ENCODE measurements at places on chromosomes 11 and 22.

DNA sequence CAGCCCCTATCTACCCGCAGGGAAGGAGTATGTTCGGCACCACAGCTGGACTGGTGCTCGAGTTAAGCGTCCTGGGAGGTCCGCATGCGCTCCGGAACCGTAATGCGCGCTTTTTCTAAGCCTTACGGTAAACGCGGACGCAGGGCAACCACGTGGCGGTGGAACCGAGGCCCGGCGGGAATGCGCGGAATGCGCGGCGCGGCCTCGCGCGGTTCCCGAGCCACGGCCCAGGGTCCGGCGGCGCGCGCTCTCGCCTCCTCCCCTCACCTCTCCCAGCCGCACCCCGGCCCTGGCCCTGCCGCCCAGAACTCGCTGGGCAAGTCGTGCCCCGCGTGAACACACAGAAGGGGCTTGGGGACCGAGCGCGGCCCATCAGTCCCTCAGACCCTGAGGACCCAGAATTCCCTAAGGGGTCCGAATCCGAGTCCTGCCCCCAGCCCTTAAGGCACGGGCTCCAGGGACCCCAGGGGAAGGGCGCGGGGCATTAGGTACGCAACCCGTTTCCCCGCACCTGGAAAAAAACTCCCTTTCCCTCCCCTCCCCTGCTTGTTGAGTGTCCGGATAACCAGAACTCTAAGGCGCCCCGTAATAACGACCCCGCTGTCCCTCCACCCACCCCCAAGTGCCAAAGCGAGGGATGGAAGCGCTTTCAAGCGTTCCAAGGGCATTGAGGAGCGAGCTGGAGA is 4.3 kb upstream of the CCND1 start:
- DNase-seq: peak; percentile 41

GRCh38 chr11:134045799-134046635 is 22.9 kb upstream of the JAM3 start:
- DNase-seq: no peak

DNA sequence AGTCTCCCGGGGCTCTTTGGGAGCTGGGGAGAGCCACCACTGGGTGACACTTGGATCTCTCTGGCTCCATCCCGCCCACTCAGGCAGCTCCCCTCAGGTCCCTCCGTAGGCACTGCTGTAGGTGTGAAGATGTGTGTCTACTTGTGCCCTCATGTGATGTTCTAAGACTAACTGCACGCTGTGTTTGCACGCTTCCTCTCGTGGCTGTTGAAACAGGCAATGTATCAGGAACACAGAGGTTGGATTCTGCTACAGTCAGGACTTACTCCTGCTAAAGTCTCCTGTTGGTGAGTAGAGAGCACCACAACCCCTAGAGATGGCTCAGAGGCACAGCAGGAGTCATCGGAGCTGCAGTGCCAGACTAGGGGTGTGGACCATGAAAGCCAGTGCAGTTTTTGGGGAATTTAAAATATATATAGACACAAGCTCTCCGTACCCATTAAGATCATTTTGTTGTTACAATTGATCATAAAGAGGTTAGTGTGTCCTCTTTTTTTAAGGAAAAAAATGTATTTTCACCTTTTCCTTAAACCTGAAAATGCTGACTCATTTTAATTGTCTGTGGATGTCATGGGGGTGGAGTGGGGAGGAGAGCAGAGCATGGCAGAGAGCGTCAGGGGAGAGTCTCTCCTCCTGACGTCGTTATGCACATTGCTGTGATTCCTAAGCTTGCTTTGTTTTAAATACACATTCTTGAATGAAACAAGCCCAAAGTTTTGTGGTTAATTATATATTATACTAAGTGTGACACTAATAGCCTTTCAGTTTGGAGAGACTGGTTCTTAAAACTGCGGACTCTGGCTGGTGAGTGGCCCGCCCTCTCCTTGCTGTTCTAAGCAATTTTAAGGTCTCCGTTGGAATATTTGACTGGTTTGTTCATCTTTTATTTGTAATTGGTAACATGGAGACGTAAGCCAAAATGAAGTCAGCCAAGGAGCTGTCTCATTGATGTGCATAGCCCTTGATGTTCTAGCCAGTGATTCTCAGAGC is 16.2 kb upstream of the CTTN start:
- DNase-seq: no peak

DNA sequence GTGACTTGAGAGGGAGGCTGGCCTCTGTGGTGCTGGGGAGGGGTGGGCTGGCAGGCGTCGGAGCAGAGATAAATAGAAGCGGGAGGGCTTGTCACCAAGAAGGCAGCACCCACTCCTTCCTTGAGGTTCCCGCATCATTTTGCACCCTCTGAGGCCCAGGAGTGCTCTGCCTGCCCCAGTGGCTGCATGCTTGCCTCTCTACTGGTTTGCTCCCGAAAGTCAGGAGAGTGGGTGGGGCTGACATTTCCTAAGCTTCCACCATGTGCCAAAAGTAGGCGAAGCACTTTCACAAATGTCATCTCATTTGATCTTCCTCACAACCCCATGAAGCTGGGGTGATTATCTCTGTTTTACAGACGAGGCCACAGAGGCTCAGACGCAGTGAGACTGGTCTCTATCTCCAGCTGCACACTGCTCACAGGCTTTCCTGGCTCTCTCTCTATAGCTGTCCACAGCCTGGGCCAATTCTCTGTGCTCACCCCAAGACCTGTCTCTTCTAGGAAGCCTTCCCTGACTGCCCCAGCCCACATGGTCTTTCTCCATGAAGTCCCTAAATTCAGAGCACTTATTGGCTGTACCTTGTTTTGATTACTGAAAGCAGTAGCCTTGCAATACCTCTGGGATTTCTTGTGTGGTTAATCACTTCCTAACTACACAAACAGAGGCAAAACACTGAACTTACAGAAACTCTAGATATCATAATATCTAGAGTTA is 2.6 kb upstream of the UCP3 start:
- DNase-seq: peak; percentile 100

- DNase-seq: no peak
These were observed 17.4 kb upstream of the YWHAH start for GRCh38 chr22:31926969-31927368.

GRCh38 chr11:40506226-40506625 is 953.2 kb downstream of the LRRC4C start:
- no peak for DNase-seq

DNA sequence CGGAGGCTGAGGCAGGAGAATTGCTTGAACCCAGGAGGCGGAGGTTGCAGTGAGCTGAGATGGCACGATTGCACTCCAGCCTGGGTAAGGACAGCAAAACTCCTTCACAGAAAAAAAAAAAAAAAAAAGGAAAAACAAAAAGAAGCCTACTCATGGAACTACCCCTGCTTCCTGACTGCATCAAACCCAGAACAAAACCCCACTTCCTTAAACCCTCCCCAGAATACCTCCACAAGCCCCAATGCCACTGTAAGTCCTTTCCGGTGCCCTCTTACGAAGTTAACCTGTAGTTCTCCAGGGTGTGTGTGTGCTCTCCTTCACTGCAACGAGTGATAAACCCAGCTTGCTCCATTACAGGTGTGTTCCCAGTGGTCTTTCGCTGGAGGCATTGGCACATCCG is 8.6 kb upstream of the TOLLIP start:
- no peak for DNase-seq

DNA sequence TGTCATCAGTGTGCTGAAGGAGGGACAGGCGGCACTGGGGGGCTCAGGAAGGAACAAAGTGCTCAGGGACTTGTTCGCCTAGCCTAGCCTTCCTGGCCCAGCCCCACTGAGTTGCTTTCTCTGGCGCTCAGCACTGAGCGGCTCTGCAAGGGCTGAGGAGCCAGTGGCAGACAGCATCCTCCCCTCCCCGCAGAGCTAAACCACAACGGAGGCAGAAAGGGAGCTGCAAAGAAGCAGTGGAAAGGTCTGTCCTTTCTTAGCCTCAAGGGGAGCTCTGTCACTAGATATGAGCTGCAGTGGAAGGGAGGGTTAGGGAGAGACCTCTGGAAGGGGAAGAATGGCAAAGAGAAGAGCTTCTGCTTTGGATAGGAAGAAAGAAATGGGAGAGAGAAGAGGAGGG is 89.7 kb upstream of the PHOX2A start:
- peak; percentile 56 for DNase-seq

- DNase-seq: no peak
These were observed 46.4 kb downstream of the RCN1 start for GRCh38 chr11:32137263-32137662.

DNA sequence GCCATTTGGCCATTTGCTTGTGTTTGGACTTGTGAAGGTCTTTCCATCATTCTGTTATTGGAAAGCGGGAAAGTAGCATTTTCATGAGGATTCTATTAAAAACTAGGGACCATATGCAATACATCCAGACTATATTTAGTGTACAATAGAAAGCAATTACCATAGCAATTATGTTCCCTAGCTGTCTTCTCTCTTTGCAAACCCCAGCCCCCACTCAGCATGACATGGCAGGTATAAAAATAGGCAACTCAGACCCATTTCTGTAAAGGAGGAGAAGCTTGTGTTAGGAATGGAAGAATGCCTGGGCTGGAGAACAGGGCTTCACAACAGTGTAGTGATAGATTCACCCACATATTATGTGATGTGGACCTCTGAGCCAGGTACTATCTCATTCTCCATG is 12.4 kb downstream of the OR51B6 start:
- DNase-seq: no peak

DNA sequence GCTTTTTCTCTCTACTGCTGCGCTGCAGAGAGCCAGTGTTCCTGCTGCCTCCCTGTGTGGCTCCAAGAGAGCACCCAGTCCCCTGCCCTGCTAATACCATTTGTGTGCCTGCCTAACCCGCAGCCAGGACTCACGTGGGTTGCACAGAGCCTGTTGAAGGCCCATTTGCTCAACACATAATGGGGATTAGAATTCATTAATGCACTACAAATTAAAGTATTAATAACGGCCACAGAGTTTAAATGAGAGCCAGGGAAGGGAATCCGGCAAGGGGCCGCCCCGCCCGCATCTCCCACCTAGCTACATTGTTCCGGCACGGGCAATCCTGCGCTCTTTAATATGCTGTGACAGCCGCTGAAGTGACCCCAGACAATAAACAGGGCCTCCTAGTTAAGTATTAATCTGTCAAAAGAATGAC is 211.3 kb downstream of the NXPE2 start:
- DNase-seq: no peak

GRCh38 chr11:59152312-59152951 is 9.8 kb downstream of the FAM111A start:
- DNase-seq: no peak

DNA sequence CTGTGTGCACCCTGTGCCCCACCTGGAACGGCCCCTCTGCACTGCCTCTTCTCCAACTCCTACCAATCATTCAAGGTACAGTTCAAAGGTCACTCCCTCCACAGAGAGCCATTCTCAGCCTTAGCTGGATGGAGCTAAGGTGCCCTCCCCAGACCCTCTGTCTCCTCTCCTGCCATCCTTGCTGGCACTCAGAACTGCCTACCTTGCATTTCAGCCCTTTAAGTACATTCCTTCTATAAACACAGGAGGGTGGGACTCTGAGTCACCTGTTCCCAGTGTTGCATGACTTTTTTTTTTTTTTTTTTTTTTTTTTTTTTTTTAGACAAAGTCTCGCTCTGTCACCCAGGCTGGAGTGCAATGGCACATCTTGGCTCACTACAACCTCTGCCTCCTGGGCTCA is 8.6 kb downstream of the TTLL1 start:
- no peak for DNase-seq

DNA sequence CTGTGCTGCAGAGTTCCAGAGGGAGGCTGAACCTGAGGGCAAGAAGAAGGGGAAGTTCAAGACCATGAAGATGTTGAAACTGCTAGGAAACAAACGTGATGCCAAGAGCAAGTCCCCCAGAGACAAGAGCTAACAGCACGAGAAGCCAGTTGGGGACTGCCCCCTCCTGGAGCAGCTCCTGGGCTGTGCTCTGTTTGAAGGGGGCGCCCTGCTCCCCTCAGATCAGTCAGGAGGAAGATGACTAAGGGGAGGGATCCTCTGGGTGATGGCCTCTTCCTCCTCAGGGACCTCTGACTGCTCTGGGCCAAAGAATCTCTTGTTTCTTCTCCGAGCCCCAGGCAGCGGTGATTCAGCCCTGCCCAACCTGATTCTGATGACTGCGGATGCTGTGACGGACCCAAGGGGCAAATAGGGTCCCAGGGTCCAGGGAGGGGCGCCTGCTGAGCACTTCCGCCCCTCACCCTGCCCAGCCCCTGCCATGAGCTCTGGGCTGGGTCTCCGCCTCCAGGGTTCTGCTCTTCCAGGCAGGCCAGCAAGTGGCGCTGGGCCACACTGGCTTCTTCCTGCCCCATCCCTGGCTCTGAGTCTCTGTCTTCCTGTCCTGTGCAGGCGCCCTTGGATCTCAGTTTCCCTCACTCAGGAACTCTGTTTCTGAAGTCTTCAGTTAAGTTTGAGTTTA is 12.6 kb downstream of the C22orf23 start:
- no peak for DNase-seq

DNA sequence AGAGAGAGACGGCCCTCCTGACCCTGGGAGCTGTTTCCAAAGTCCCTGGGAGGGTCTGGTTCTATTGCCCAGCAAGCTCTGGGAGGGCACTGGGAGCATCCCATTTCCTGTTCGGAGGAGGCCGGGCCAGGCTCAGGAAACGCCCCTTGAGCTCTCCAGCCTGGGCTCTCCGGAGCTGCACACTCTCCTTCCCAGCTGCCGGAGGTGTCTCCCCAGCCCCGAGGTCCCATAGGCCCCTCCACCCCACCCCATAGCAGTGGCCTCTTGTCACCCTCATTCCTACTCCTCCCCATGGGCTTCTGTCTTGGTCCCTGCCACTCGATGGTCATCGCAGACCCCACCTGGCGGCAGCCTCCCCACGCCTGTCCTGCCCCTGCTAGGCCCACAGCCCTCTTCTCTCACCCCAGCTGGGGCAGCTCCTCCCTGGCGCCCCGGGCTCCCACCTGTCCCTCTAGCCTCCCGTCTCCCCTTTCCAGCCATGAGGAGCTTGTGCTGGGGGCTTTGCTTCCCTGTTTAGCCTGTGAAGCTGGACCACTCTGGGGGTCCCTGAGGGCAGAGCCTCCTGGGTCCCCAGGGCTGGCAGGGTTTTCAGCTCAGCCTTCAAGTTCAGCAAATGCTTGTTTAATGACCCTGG is 2.8 kb downstream of the TSPAN32 start:
- DNase-seq: peak; percentile 31

- DNase-seq: peak; percentile 59
These were observed 829 bp upstream of the ZBED5 start for GRCh38 chr11:10858439-10859325.

DNA sequence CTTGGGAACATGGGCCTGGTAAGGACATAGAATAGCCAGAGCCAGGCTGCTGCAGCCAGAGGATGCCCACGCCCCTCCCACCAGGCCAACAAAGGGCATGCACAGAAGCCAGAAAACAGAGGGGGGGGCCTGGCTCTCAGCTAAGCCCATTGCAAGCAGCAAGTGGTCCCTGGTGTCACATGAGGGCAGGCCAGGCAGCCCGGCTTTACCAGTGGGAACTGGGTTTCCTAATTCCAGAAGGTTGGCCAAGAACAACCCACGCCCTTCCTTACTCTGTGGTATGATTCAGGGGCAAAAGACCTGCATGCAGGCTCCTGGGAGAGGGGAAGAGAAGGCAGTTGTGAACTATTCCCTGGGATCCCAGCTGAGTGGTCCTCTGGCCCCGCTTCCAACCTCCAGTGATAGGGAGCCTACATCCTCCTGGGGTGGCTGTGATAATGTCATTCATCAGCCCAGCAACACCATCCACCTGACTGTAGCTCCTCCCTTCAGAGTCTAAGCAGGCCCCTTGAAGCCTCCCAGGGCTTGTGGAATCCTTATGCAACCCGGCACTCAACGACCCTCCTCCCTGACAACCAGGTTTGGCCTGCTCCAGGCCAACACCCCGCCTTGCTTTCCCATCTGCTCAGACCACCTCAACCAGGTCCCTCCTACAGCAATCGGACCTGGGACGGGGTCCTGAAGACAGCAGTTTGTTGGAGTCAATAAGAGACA is 62.1 kb upstream of the LMO1 start:
- no peak for DNase-seq
